ENCODE measurements at places on chromosomes 16 and 17.

DNA sequence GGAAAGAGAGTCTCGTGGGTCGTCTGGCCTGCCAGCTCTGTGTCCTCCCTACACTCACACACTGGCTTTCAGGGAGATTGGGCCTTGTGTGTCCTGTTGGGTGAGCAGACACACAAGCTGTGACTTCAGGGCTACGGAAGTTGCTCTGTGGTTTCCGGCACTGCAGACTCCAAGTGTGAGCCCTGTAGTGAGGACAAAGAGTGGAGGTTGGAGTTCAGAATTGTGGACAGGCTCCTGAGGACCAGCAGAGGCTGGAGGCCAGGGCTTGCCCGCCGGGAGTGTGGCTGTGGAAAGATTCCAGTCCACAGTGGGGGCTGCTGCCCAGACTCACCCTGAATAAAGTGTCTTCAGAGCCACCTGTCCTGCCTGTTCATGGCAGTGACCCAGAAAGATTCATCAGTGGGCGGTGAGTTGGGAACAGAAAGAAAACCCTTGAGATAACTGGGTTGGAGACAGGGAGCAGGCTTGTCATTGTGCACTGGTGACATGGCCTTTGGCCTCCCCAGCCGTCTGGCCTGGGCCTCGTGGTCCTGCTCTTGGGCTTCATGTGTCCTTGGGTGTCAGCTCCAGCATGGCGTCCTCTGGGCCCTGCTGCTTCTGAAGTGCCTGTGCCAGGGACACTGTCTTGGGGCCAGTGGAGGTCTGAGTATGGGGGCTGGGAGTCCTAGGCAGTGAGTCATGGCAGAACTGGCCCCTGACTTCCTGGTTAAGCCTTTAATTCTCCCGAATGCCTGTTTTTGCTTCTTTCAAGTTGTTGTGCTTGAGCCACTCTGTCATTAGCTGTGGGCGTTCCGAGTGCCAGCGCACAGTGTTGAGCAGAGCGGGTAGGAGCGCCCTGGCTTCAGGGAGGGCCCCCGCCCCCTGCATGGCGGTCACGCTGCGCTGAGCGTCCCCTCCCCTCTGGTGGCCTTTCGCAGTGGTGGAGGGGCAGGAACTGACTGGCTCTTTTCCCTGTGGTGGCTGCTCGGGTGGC is 19.9 kb upstream of the ZNF750 start:
- no peak for DNase-seq

DNA sequence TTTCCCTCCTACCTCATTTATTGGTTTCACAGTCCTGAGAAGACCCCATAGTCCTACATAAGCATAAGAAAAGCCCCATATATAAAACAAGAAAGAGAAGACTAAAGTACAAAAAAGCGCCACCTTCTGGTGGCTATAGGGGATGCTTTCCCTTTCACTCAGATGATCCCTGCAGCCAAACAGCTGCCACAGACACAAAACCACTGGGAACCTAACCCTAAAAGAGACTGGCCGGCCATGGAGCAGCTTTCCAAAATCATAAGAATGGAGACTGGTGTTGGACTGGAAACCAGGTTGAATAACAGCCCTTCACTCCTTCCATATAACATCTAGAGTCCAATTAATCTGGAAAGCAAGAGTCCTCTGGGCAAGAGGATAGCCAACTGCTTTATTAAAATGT is 11.4 kb downstream of the DYNC1LI2 start:
- no peak for DNase-seq

DNA sequence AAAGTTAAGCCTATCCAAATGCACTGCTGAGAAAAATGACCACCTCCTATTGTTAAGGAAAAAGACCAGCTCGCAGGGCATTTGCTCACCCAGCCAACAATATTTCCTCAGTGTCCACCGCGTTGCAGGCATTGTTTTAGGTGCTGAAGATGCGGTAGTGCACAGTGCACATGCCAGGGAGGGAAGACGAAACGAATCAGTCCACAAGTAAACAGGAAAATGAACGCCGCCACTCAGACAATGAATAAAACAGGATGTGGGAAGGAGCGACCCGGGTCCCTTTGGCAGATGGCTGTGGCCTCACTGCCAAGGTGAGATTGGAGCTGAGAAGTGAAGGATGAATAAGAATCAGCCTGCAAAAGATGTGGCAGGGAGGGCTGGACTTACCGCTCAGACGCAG is 249.2 kb downstream of the FOXL1 start:
- no peak for DNase-seq

GRCh38 chr17:53949473-53950090 is 126.9 kb downstream of the KIF2B start:
- DNase-seq, result no peak

DNA sequence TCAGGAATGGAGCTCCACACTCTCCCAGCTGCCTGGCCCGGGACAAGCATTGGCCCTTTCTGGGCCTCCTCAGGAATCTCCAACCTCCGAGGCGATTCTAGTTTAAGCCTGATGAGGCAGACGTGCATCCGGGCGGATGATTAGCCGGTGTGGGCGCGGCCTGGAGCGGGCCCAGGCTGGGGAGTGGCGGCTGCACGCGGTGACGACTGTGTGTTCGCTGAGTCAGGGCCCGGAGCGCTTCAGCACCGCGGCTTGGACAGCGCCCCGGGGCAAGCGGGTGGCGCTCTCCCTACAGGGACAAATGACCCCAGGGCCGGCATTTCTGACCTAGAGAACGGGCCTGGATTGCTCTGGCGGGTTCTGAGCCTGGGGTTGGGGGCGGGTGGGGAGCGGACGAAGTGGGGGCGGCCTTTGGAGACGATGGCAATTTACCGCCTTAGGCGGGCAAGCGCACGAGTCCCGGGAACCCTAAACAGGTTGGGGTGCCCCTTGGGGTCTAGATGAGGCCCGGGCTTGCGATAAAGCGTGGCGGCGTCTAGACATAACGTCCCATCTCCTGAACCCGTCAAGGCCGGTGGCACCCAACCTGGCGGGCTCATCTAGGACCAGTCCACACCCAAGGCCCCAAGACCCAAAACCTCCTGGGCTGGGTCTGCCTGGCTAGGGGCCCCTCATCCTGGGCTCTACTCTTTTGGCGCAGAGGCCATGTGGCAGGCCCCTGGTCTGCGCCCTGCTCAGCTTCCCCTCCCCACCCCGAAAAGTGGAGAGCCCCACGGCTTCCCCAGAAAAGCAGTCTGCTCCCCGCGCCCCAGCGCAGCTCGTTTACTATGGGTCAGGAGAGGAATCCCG is 22.3 kb upstream of the ZNHIT3 start:
- peak; percentile 81 for DNase-seq
